ENCODE measurements at places on chromosomes 6 and 20. TPM values are rescaled to one million over a fixed set of nuclear protein-coding genes. Genes with fewer than 3 reads are reported as not detected.

Gene MTG2
- 24.6 TPM for total RNA-seq

GRCh38 chr6:12594530-12594893, 122.1 kb upstream of the PHACTR1 start:
- no peaks in the 10 kb centered on the region for H3K4me1 ChIP-seq
- H3K36me3 ChIP-seq = no peaks in the 10 kb centered on the region
- H3K4me3 ChIP-seq = no peak overlapping the region
- H3K27me3 ChIP-seq = no peaks in the 10 kb centered on the region
- H3K27ac ChIP-seq = no peak overlapping the region
- DNase-seq = no peak

- H3K27me3 ChIP-seq = no peaks in the 10 kb centered on the region
- no peaks in the 10 kb centered on the region for H3K36me3 ChIP-seq
- H3K27ac ChIP-seq = no peak overlapping the region
Measured at GRCh38 chr6:128316258-128316929, 204.0 kb downstream of the PTPRK start.

- H3K4me3 ChIP-seq = no peak overlapping the region
- H3K36me3 ChIP-seq = no peaks in the 10 kb centered on the region
- no peaks in the 10 kb centered on the region for H3K27me3 ChIP-seq
- H3K4me1 ChIP-seq = peaks cover 9% of the 10 kb centered on the region
- DNase-seq = no peak
Measured at GRCh38 chr6:125469915-125470314, 168.1 kb upstream of the HDDC2 start.

- no peak for DNase-seq
- H3K4me1 ChIP-seq = no peaks in the 10 kb centered on the region
- no peaks in the 10 kb centered on the region for H3K36me3 ChIP-seq
- no peak overlapping the region for H3K4me3 ChIP-seq
Measured at GRCh38 chr6:69846770-69847491, 19.4 kb upstream of the COL19A1 start.

Gene CLPSL2
- total RNA-seq = not detected

DNA sequence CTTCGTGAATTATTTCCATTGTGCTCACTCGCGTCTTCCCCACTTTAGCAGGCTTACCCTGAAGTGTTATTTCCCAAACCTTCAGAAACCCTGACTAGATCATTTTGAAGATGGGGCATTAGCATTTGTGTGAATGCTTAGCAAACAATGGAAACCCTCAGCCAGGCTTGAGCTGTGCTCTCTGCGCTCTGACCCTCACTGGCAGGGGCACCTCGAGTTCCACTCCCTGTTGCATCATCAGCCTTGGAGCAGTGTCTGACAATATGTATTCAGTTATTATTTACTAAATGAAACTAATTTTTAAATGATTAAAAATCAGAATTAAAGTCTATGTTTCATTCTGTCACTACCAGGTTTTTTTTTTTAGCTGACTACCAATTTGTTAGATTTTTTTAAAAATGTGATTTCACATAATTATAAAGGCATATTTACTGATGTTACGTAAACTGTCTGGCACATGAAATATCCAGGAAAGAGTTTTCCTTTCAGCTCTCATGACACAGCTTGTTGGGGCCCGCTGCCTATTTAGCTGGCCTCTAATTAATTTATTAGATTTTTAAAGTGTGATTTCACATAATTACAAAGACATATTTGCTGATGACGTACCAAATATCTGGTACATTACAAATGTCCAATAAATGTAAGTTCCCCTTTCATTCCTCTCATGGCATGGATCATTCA, 155.2 kb downstream of the PACRG start:
- no peaks in the 10 kb centered on the region for H3K27me3 ChIP-seq
- H3K27ac ChIP-seq = no peak overlapping the region
- H3K4me3 ChIP-seq = no peak overlapping the region
- H3K36me3 ChIP-seq = no peaks in the 10 kb centered on the region
- no peaks in the 10 kb centered on the region for H3K4me1 ChIP-seq

DNA sequence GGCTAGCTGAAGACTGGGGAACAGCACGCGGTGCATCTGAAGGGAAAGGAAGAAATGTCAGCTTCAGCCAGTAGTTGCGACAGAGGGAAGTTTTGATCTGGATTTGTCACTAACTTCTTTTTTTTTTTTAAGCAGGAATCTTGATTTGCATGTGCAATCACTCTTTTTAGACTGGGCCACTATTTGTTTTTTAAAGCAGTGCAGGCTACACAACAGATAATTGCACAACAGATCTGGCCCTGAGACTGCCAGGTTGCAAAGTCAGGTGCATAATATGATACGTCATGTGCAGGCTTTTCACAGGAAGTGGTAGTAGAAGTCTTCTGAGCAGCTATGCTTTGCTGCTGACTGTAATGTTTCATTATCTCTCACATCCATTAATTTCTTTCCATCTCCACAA, 13.5 kb downstream of the PFDN4 start:
- DNase-seq = no peak
- no peaks in the 10 kb centered on the region for H3K36me3 ChIP-seq
- no peaks in the 10 kb centered on the region for H3K27me3 ChIP-seq
- peaks cover 5% of the 10 kb centered on the region for H3K4me1 ChIP-seq
- no peak overlapping the region for H3K27ac ChIP-seq

DNA sequence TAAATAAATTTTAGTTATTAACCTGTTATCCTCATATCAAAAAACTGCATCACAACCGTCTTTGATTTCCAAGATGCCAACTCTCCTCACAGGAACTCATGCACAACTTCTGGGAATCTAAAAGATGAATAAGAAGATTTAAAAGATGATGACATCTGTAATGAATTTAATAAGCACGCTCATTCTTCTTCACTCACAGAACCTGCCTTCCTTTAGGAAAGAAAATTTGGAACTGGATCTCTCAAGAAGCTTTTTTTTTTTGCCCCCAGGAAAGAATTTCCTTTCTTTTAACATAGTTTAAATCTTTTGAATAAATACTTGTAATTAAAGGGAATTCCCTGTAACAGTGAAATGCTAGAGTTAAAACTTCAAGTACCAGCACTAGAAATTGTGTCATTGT, 161.5 kb downstream of the HIVEP2 start:
- no peak overlapping the region for H3K27ac ChIP-seq
- DNase-seq = no peak
- no peaks in the 10 kb centered on the region for H3K36me3 ChIP-seq
- H3K27me3 ChIP-seq = no peaks in the 10 kb centered on the region

Gene SLC17A9
- 18.5 TPM for total RNA-seq

DNA sequence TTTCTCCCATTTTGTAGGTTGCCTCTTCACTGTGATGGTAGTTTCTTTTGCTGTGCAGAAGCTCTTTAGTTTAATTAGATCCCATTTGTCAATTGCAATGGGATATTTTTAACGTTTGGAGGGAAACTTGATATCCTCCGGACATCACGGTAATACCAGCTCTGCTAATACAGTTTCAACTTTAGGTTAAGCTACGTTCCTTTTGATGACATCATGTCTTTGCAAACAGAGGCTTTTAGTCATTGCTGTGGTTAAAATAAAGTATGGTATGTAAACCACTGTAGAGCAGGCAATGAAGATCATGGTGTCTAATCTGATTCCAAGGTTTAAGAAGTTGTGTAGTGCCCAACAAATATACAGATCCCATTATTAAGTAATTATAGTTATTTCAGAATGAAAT, 168.0 kb upstream of the CHD6 start:
- no peaks in the 10 kb centered on the region for H3K36me3 ChIP-seq
- no peaks in the 10 kb centered on the region for H3K4me1 ChIP-seq
- H3K27ac ChIP-seq = no peak overlapping the region
- no peaks in the 10 kb centered on the region for H3K27me3 ChIP-seq

GRCh38 chr6:101386982-101387381, 6.5 kb upstream of the GRIK2 start:
- DNase-seq = no peak
- no peaks in the 10 kb centered on the region for H3K4me1 ChIP-seq
- H3K4me3 ChIP-seq = no peak overlapping the region
- no peaks in the 10 kb centered on the region for H3K36me3 ChIP-seq
- no peak overlapping the region for H3K27ac ChIP-seq

DNA sequence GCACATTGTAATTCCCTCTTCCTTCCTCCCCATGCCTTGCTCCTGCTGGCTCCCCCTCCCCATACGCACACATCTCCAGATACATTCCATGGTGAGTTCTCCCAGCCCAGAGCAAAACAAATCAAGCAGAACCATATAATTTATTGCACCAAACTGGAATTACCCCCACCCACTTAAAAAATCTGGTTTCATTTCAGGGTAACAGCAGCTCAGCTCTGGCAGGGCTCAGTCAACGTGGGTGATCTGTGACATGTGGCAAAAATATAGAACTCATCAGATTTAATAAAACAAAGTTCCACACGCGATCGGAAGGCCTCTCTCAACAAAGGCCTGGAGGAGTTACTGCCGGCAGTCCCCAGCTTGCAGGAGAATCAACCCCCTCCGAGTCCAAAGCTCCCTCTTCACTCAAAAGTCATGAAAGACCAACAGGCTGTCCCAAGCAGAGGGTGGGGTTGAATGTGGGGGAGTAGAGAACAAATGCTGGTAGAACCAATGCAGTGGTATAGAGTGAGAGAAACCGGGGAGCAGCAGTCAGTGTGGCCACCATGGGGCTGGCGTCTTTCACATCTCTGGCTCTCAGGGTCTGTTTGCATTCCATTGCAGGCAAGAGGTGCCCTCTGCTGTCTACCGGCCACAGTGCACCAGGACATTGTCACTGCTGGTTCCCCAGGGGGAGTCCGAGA, 323.3 kb upstream of the NT5E start:
- no peaks in the 10 kb centered on the region for H3K36me3 ChIP-seq
- no peak overlapping the region for H3K27ac ChIP-seq
- no peak overlapping the region for H3K4me3 ChIP-seq
- H3K27me3 ChIP-seq = no peaks in the 10 kb centered on the region

Gene RIMS1
- 4.8 TPM for total RNA-seq

DNA sequence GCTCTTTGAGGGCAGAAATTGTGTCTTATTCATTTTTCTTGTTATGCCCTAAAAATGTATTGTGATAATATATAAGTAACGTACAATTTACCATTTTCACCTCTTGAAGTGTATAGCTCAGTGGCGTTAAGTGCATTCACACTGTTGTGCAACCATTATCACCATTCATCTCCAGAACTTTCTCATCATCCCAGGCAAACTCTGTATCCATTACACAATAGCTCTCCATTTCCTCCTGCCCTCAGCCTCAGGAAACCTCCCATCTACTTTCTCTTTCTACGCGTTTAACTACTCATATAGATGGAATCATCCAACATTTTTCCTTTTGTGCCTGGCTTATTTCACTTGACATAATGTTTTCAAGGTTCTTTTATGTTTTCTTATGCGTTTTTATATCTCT, 184.6 kb downstream of the ESR1 start:
- H3K27ac ChIP-seq = no peak overlapping the region
- no peaks in the 10 kb centered on the region for H3K4me1 ChIP-seq
- no peak overlapping the region for H3K4me3 ChIP-seq
- no peak for DNase-seq

- no peak for DNase-seq
- no peak overlapping the region for H3K27ac ChIP-seq
- H3K36me3 ChIP-seq = no peaks in the 10 kb centered on the region
- H3K4me1 ChIP-seq = no peaks in the 10 kb centered on the region
- H3K4me3 ChIP-seq = no peak overlapping the region
Measured at GRCh38 chr20:19121463-19121862, 91.0 kb upstream of the SLC24A3 start.

DNA sequence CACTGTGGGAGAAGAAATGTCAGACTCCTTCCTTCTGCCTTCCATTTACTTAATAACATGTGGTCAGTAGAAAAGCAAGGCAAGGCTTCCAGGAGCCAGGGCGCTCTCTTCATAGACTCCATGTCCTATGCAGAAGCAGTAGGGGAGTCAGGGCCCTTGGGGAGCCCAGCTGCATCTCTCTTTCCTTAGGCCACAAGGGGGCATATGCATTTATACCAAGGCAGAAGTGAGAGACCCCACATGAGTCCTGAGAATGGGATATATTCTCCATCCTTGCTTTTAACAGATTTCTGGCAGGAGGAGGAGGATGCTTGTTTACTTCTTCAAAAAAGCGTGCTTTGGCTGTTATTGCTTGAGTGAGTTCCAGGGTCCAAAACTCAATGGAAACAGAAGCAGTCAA, 198.5 kb downstream of the HIVEP2 start:
- H3K27me3 ChIP-seq = no peaks in the 10 kb centered on the region
- no peak overlapping the region for H3K4me3 ChIP-seq
- H3K36me3 ChIP-seq = no peaks in the 10 kb centered on the region
- no peak overlapping the region for H3K27ac ChIP-seq
- H3K4me1 ChIP-seq = no peaks in the 10 kb centered on the region

DNA sequence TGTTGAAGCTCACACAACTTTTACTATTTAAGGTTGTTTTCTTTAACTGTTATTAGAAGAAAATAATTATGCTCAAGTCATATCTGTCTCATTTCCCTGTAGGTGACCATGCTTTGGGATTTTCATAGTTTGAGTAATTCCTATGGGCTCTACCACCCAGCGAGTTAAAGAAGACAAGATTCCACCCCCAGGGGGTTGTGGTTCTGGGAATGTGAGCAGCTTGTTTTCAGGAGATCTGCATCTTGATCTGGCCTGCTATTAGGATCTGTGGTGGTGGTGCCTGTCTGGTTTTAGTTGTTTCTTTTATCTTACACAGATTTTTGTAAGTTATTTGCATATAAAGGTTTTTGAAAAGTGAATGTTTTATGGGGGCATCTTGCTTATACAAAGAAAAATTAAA, 20.2 kb upstream of the REV3L start:
- H3K4me3 ChIP-seq = no peak overlapping the region
- no peaks in the 10 kb centered on the region for H3K4me1 ChIP-seq
- no peak for DNase-seq
- H3K27ac ChIP-seq = no peak overlapping the region

DNA sequence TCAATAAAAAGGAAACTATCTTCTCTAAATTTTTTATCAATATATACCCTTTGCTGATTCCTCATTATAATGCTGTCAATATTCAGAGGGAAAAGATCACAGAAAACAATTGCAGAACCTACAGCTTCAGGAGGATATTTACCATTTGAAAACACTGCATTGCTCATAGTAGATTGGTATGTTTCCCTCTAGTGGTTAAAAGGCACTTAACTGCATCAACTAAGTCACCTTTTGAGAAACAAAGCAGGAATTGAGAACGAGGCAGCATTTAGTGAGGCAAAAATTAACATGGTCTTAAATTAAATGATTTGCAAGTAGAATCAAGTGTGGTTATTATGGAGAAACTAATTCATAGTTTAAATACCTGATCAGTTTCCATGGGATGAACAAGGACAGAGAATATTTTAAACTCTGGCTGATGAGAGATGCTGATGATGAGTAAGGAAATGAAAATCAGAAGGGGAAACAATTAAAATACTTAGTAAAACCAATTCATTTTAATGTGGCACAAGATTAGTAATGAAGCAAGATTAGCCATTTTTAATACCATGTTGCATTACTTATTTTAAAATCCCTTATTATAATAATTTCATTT, 642.1 kb downstream of the EPHA7 start:
- H3K4me1 ChIP-seq = no peaks in the 10 kb centered on the region
- no peak for DNase-seq
- no peaks in the 10 kb centered on the region for H3K36me3 ChIP-seq
- no peak overlapping the region for H3K27ac ChIP-seq

DNA sequence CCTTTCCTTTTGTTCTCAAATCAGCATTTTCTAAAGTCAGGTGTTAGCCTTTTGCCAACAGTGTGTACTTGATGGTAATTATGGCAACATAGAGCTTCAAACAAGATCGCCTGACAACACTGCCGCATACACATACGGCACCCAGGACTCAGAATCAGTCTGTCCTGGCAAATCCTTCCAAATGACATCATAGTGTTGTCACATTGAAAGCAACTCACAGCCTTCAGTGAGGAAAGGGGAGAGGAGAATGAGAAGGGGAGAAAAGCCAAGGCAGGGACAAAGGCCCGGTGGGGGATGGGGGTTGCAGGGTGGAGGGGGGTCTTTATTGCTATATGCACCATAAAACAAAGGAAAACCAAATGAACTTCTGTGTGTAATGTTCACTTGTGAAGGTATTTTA, 65.7 kb upstream of the PTGIS start:
- H3K27ac ChIP-seq = no peak overlapping the region
- H3K4me3 ChIP-seq = no peak overlapping the region
- peaks cover 3% of the 10 kb centered on the region for H3K36me3 ChIP-seq
- H3K4me1 ChIP-seq = no peaks in the 10 kb centered on the region
- H3K27me3 ChIP-seq = no peaks in the 10 kb centered on the region
- DNase-seq = no peak
